ENCODE measurements at places on chromosomes 3 and 15. TPM values are rescaled to one million over a fixed set of nuclear protein-coding genes. Genes with fewer than 3 reads are reported as not detected.

The BNC1 gene
- 0.42 TPM for total RNA-seq

DNA sequence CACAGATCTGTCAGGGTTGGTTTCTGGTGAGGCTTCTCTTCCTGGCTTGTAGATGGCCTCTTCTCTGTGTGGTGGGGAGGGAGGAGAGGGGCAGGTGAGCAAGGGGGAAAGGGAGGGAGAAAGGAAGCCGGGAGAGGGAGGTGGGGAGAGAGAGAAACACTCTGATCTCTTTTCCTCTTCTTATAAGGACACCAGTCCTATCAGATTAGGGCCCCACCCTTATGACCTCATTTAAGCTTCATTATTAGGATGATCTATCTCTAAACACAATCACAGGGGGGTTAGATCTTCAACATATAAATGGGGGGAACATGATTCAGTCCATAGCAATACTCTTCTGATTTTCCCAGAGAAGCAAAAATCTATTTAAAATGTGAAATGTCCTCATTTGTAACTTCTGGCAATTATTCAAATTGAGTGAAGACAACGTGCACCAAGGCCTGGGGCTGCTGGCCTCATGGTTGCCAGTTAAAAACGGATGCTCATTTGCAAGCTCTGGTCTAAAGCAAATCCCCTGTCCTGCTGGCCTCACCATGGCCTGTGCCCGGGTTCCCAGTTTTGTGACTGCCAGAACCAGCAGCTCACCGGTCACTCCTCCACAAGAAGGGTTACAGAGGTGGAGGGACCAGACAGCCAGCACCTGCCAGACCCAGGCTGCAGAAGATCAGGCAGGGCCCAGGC is 8.3 kb downstream of the POMGNT2 start:
- no peak for DNase-seq

- DNase-seq, result no peak
Observed at GRCh38 chr15:75599401-75599800, 20.3 kb upstream of the PTPN9 start.

- no peak for DNase-seq
Observed at GRCh38 chr3:150020527-150020926, 49.8 kb upstream of the PFN2 start.

GRCh38 chr3:63571682-63572081 is 80.8 kb upstream of the SNTN start:
- no peak for DNase-seq

The MESP2 gene
- total RNA-seq, result 0.96 TPM

- DNase-seq, result peak; percentile 68
Observed at GRCh38 chr15:69039516-69040225, 25.2 kb downstream of the NOX5 start.

The ROBO1 gene
- total RNA-seq, result 7.1 TPM

DNA sequence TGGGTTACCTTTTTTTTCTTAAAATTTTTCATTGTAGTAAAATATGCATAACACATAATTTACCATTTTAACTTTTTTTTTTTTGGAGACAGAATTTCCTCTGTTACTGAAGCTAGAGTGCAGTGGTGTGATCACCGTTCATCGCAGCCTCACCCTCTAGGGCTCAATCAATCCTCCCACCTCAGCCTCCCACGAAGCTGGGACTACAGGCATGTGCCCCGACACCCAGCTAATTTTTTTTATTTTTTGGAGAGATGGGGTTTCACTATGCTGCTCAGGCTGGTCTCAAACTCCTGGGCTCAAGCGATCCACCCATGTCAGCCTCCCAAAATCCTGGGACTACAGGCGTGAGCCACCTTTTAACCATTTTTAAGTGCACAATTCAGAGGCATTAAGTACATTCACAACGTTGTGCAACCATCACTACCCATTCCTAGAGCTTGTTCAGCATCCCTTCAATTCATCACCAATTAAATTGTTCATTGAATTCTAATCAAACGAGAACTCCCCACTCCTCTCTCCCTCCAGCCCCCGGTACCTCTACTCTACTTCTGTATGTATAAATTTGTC is 44.6 kb downstream of the BHLHE40 start:
- DNase-seq, result no peak

DNA sequence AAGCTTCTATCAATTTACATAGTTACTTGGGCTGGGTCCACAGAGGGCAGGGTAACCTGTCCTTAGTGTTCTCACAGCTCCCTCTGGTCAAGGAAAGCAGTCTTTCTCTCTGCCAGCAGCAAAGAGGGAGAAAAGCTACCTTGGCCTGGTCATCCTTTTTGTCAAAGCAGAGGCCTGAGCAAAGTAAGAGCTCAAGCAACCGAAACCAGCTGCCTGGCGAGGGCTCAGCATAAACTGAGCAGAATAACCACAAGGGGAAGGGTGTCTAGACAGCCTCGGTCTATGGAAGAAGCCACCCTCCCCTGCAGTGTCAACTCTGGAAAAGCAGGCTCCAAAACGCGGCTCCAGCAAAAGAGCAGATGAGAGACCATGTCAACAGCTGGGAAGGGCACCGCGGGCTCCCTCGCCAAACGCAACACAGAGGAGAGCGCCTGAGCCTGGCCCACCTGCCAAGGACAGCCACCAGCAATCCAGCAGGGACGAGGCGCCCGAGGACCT is 17.4 kb downstream of the LRIG1 start:
- DNase-seq, result no peak

DNA sequence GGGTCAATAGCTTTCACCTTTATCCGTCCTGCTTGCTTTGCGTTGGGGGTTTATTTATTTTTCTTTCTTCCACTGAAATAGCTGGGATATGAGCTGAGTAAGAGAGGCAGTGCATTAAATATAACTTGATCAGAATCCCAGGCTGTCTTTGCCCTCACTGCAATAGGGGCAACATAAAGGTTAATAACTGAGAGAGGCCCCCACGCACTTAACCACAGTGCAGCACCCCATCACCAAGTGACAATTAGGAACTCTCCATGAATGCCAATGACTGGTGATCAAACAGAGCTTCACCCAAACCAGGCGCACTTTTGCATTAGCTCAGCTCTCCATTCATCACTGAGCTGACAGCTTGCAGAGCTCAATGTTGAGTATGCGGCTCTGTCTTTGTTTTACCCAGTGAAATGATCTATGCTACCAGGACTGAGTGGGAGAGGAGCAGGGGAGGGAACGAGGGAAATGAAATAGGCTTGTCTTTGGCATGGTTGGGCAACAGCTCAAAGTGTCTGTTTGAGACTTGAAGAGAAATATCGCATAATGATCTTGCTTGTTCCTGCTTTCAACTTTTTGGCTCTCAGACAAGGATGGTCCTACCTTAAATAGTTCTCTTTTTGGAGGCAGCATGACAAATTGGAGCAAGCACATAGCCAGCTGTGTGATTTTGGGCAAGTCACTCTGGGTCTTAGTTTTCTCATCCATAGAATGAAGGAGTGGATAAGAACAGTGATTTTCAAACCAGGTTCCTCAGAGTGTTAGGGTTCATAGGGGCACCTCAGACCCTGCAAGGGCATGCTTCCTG is 14.5 kb upstream of the GLCE start:
- DNase-seq, result no peak

- no peak for DNase-seq
Observed at GRCh38 chr3:120749843-120750242, 7.3 kb downstream of the GTF2E1 start.

All from mesenteric fat pad (tissue), 1 donor.